ENCODE measurements at places on chromosomes 7 and 10.
A peak's percentile ranks its signal among the peaks of the same experiment; 100 is the strongest.

GRCh38 chr10:60387531-60387930, 2.1 kb downstream of the ANK3 start:
- H3K27ac ChIP-seq, result no peak overlapping the region
- no peaks in the 10 kb centered on the region for H3K27me3 ChIP-seq
- no peak overlapping the region for H3K4me3 ChIP-seq
- peaks cover 10% of the 10 kb centered on the region for H3K4me1 ChIP-seq
- no peaks in the 10 kb centered on the region for H3K36me3 ChIP-seq
- no peak for DNase-seq

- peak within 1 kb of the TSS; percentile 94 for H3K27ac ChIP-seq
- no peaks in the 10 kb centered on the region for H3K27me3 ChIP-seq
- peaks cover 49% of the 10 kb centered on the region for H3K4me1 ChIP-seq
- peak within 1 kb of the TSS; percentile 67 for H3K4me3 ChIP-seq
These were observed at the start of gene SYNPO2L for GRCh38 chr10:73655990-73656298. TSS of gene SYNPO2L (minus strand) at chr10:73656029. CDS start at chr10:73655922, 107 bp downstream.

DNA sequence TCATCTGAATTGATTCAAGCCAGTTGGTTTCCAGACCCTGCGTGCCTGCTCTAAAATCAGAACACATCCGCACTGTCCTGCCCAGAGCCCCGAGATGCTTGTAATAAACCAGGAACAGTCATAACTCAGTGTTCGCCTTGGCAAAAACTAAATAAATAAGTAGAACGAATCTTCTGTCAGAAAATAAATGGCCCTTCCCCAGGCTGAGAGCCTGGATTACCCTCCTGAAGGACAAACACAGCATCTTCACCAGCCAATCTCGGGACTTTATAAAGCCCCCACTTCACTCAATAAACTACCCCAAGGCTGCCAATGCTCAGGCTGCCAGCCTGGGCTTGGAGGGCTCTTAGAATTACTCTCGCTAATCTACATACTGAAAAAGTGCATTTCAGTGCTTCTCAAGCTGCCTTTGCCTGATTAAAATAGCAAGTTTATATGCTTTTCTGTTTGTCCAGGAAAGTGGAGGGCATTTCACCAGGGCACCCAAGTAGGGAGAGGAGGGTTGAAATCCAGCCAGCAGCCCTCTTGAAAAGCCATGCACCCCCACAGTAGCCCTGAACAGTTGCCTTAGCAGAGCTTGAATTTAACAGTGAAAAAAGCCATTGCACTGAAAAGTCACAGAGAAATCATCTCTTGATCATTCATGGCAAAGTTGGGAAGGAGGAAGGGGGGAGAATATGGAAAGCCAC, 136.6 kb downstream of the CALN1 start:
- peaks cover 4% of the 10 kb centered on the region for H3K27me3 ChIP-seq
- H3K4me3 ChIP-seq, result no peak overlapping the region
- no peak overlapping the region for H3K27ac ChIP-seq
- no peaks in the 10 kb centered on the region for H3K4me1 ChIP-seq

- no peaks in the 10 kb centered on the region for H3K36me3 ChIP-seq
- DNase-seq, result no peak
- no peaks in the 10 kb centered on the region for H3K27me3 ChIP-seq
- no peak overlapping the region for H3K27ac ChIP-seq
- peaks cover 17% of the 10 kb centered on the region for H3K4me1 ChIP-seq
These were observed 14.8 kb downstream of the STEAP1B start for GRCh38 chr7:22485189-22485588.

GRCh38 chr10:91745090-91745831, 53.0 kb upstream of the TNKS2 start:
- H3K27ac ChIP-seq, result no peak overlapping the region
- no peaks in the 10 kb centered on the region for H3K4me1 ChIP-seq
- peaks cover 37% of the 10 kb centered on the region for H3K27me3 ChIP-seq
- DNase-seq, result no peak
- no peaks in the 10 kb centered on the region for H3K36me3 ChIP-seq

GRCh38 chr7:11127114-11127785, 153.6 kb downstream of the PHF14 start:
- H3K27ac ChIP-seq, result no peak overlapping the region
- H3K4me1 ChIP-seq, result peaks cover 16% of the 10 kb centered on the region
- DNase-seq, result no peak

Measured in left ventricle myocardium inferior (tissue), 1 donor.